RWPE1 (cell line): ENCODE measurements at places on chromosomes 12 and 14.
A peak's percentile ranks its signal among the peaks of the same experiment; 100 is the strongest.

- DNase-seq: no peak
Observed at GRCh38 chr14:92585981-92586937, 72.7 kb downstream of the RIN3 start.

GRCh38 chr12:94386422-94386821 lies 73.2 kb downstream of the CEP83 start:
- no peak for DNase-seq

- no peak for DNase-seq
Observed at GRCh38 chr12:114735011-114735410, 51.0 kb upstream of the TBX3 start.

DNA sequence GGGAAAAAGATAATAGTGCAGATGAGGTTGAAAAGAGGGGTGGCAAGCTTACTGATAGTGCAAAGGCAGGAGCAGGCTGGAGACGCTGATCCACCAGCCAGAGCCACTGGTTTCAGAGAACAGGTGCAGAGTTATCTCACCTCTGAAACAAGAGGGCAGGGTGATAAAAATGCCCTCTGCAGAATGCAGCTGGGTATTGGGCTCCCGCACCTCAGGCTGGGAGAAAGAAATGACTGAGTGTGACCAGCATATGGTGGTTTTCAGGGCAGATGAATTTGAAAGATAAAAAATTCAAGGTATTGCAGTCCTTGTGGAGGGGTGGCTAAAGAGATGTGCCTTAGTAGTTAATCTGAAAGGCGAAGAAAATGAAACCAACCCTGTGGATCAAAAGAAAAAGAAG lies 2.9 kb upstream of the TMEM30B start:
- no peak for DNase-seq

- DNase-seq: peak; percentile 21
Observed at GRCh38 chr12:120468821-120469449, 613 bp downstream of the SRSF9 start.

- no peak for DNase-seq
Observed at GRCh38 chr12:67996347-67996746, 7.1 kb downstream of the IFNG-AS1 start.

DNA sequence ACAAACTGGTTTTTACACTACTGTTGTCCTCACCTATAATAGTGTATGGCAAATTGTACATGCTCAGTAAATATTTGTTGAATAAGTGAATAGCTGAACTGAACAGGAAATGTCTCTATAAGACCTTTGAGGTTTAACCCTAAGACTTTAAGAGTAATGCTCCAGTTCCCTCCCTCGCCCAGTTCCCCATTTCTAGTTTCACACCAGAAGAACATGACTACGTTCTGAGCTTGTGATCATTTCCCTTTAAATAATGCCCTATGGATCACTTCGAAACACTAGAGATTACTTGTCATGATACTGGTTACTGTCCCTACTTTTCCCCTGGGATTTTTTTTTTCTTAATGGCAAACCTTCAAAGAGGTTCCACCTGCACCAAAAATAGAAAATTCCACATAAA lies 69.3 kb downstream of the PRKD1 start:
- no peak for DNase-seq
